Anterior cingulate cortex (tissue), 58 donors: ENCODE measurements at places on chromosomes 1 and 21.

DNA sequence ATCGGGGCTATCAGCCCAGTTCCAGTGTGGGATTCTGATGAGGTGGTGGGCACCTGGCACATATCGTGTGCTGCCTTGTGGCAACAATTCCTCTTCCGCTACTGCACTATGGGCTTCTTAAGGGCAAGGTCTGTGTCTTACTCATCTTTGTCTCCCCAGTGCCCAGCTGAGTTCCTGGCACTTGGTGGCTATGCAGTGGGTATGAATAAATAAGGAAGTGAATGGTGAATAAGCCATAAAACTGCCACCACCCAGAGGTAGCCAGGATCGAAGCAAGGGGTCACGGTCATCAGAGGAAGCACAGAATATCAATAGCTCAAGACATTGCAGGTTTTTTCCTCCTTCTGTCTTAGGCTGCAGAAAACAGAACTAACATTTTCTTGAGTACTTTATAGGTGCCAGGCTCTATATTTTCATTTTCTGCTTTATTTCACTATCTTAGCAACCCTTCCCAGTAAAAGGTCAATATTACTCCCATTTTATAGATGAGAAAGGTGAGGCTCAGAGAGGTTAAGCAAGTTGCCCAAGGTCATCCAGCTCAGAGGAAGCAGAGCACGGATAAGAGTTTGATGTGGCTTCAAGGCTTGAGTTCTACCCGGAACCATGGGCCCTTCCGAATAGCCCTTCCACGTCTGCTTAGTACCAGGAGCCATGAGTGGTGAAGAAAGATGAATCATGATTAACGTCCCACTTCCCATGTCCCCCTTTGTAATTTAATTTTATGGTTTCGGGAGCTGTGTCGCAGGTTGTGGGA lies 10.2 kb downstream of the C1orf94 start:
- DNase-seq = no peak

- no peak for DNase-seq
These were observed 516 bp downstream of the TBX15 start for GRCh38 chr1:118987468-118988185.

DNA sequence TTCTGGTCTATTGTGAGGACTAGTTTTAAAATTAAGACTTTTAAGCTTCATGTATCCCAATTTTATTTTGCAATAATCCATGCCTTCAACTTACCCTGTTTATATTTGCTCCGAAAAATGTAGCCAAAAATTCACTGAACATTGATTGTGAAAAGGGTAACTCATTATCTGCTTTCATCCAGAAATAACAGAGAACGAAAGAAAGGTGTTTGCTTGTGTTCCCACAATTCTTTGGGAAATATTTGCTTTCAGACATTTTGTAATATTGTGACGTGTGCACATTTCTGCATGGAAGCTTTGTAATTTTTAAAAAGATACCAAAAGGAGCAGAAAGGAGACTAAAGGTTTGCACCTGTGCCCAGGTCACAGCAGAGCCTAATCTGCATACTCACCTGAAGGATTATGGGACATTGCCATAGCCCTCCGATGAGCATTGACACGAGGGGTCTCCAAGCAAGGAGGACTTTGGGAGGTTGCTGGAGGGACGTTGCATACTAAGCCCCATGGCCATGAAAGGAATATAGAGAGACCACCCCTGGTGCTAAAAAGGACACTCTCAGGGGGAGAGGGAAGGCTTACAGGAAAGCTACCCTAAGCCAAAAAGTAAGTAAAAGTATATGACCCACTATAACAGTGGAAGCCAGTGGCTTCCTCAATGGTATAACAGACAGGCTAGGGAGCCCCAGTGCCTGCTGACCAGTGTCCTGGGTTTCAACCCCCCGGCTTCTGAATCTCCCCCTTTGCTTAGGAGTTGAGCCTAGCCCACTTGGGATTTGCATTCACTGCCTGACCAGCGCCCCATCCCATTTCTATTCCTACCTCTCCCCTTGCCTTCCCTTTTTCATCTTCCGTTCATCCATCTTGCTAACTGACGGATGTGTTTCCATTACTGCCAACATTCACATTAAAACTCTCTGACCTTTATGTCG lies 148.6 kb upstream of the ZC3H12A start:
- no peak for DNase-seq

GRCh38 chr21:36692114-36692834 lies 6.6 kb upstream of the SIM2 start:
- no peak for DNase-seq

DNA sequence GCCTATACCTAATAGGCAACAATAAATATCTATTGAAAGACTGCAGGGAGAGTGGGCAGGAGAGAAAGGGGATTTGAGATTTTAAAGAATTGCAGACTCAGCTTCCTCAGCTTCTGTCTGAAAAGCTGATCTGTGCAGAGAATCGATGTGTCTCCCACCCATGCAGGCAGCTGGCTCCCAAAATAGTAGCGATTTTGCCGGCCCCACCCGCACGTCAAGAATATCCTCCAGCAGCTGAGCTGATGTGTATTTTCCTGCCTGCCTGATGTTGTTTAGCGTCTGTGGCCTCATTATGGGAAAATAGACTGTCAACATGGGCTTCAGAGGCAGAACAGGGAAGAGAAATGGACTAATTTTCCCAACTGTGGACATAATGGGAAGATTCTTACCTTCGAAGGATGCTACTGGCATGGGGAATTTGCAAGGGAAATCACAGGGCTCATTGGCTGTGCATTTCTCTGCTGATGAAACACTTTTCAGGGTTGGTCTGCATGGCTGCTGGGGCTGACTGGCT lies 699.8 kb downstream of the PTPRU start:
- no peak for DNase-seq

- DNase-seq = no peak
These were observed 106.9 kb upstream of the LBR start for GRCh38 chr1:225534772-225535171.
